ENCODE measurements at places on chromosomes 5 and 9.

- DNase-seq = no peak
Observed at GRCh38 chr9:5563886-5564285, 53.6 kb downstream of the PDCD1LG2 start.

DNA sequence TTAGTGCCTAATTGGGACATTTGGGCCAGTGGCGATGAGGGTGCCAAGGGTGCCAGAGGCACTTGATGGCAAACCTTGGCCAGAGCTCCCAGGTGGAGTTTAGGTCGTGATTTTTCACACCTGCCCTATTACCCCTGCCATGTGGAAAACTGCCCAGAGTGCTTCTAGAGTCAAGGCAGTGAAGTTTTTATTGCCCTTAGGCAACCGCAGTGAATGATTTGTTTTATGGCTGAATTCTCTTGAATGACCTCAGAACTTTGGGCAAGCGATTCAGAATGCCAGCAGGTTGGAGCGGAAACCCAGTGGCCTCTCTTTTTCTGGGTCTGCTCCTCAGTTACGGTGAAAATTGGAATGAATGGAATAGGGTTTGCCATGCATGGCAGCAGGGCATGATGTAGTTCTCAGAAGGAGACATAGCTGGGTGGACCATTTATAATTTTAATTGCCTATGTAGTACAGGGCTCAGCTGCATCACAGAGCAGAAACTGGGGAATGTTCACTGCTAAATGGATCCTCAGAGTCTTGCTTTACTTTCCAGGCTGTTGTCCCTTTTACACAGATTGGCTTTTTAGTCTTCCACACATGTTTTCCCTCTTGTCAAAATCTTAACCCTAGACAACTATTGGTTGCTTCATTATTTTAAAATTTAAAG lies 820.0 kb upstream of the SEMA6A start:
- DNase-seq = no peak

GRCh38 chr9:3873818-3874217 lies 348.0 kb upstream of the RFX3 start:
- no peak for DNase-seq

DNA sequence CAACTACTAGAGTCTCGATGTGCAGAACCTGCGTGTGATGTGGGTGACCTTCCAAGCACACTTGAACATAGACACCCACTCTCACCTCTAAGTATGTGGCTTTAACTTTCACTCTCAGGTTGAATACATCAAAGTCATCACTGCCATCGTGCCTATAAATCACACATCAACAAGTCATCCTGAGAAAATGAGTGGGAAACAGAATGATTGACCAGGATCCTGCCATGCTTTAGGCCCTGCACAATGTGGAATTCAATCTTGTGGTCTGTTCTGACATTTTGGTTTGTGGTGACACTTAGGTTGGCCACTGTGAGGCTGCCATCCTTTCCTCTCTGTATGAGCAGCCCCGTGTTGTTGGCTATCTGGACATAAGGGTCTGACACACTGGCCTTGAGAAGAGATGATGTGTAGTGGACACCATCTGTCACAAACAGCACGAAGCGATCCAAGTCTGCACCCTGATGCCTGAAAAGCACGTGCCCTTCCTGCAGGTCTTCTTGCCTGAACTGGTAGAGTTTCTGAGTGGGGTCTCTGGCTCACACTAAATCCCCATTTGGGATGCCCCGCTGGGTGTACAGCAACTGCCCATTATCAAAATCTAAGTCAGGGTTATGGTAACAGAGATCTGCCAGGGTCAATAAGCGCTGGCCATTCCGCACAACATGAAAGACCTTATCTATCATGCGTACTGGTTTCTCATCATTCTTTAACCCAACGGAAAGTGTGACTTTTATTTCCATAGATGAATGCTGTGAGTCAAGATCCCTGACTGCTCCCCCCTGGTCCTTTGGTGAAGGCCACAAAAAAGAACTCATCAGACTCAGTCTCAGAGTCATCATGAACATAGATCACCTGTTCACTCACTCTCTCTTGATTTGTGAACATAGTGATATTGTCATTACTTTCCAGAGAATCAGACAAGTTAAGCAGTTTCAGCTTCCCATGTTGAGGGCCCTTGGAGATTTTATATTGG lies 116.6 kb downstream of the ESM1 start:
- no peak for DNase-seq

DNA sequence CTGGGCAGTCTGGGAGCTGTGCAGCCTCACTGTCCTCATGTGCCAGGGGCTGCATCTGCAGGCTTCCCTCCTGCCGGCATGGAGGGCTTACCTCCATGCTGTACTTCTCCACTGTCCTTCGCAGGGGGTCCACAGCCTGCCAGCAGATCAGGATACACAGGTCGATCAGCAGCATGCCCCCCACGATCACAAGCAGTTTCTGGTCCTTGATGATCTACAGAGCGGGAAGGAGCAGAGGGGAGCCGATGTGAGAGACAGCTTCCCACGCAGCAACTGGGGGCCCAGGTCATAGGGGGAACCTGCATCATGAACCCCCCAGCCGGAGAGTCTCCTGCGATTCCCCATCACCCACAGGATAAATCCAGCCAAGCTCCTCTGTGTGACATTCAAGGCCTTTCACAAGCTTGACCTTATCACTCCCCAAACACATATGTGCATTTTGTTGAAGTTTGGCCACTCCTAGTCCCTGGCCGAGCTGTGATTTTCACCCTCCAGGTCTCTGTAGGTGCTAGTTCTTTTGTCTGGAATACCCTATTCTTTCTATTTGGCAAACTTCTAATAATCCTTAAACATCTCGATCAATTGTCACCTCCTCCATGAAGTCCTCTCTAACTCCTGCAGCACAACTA lies 107.3 kb upstream of the TBC1D2 start:
- DNase-seq = no peak

DNA sequence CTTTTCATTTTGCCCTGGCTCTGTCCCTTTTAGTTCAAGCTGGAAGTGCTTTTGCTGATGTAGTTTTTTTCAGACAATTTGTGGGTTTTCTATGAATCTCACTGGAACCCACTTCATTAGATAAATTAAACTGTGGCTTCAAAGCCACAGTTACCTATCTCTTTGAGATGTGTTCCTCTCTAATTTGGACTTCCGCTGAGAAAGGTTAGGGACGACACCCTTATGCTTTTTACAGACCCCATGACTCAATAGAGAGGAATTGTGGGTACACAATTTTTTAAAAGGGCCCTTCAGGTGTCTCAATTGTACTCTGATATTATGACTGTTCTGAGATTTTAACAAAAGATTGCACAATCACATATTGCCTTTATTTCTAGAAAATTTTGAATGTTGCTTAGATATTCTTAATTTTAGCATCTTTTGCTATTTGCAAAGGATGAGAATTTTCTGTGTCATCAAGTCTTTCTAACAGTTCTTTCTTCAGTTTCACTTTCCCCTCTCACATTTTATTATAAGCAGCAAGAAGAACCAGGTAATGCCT lies 110.6 kb downstream of the GADD45G start:
- no peak for DNase-seq

DNA sequence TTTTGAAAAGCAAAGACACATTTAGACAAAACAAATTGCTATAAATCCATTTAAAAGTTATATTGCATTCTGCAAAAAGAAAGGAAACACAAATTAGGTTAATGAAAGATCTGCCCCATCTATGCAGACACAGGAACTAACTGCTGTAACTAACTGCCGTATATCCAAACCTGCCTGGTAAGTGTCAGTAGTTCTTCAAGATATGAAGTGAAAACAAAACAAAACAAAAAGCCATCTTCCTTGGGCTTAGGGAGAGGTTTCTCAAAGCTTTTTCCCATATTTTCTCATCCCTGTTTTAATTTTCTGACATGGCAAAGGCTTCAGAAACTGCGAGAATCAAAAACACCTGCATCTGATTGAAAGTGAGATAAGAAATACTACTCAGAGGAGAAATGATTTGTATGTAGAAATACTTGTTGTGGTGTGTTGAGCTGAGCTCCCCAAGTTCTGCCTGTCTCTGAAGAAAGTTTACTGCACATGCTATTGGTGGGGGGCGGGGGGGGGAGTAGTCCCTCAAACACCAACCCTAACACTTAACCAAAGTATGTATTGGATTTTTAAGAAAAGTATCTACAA lies 750.5 kb downstream of the PTPRD start:
- DNase-seq = no peak

- DNase-seq = no peak
Observed at GRCh38 chr5:142287973-142288313, 36.9 kb downstream of the SPRY4 start.

GRCh38 chr5:179805529-179806249 lies 977 bp downstream of the MGAT4B start:
- DNase-seq = peak; percentile 73

GRCh38 chr5:138445547-138446271 lies 6.9 kb downstream of the REEP2 start:
- no peak for DNase-seq

- DNase-seq = no peak
Observed at GRCh38 chr9:33425128-33425533, 22.3 kb downstream of the AQP3 start.

- DNase-seq = no peak
Observed at GRCh38 chr9:131120620-131121228, 4.7 kb upstream of the NUP214 start.

GRCh38 chr5:39569857-39570256 lies 145.1 kb upstream of the DAB2 start:
- DNase-seq = no peak

DNA sequence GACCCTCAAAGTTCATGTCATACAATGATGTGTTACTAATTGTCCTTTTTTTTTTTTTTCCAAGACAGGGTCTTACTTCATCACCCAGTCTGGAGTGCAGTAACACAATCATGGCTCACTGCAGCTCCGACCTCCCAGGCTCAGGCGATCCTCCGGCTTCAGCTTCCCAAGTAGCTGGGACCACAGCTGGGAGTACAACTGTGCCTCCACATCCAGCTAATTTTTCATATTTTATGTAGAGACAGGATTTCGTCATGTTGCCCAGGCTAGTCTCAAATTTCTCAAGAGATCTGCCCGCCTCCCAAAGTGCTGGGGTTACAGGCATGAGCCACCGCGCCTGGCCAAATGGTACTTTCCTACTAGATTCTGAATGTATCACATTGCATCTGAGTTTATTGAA lies 49.4 kb upstream of the EBF1 start:
- no peak for DNase-seq

DNA sequence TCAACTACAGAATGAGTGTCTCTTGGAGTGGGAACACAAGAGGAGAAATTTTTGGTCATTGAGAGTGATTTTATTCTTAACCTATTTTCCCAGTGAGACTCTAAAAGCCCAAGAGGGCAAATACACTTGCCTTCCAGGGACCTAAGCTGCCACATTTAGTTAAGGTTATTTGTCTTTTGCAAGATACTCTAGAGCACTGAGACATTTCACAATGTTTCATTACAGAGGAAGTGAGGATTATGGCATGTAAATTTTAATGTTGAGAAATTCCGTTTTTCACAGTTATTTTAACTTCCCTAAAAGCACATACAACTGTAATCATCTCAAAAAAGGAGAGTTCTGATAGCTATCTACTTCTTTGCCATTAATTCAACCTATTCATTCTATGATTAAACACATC lies 38.7 kb upstream of the RAB3C start:
- DNase-seq = no peak

DNA sequence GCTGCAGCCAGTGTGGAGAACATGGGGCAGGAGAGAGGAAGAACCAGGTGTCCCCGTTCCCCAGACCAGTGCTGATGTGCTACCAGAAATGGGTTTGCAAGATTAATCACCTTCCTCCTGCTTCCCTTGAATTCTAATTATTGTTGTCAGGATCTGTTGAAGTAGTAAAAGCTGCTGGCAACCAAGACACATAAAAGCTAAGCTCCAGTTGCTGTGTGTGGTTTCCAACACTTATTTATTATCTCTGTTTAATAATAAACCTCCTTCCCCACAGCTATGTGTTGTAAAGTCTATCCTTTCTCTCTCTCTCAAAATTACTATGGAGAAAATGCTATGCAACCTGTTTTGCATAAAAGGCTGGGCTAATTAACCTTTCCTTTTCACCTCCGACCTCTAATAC lies 2.3 kb upstream of the RETREG1 start:
- no peak for DNase-seq

GRCh38 chr5:151249281-151249680 lies 3.7 kb upstream of the GM2A start:
- no peak for DNase-seq

GRCh38 chr5:51202161-51202560 lies 181.1 kb upstream of the ISL1 start:
- no peak for DNase-seq

DNA sequence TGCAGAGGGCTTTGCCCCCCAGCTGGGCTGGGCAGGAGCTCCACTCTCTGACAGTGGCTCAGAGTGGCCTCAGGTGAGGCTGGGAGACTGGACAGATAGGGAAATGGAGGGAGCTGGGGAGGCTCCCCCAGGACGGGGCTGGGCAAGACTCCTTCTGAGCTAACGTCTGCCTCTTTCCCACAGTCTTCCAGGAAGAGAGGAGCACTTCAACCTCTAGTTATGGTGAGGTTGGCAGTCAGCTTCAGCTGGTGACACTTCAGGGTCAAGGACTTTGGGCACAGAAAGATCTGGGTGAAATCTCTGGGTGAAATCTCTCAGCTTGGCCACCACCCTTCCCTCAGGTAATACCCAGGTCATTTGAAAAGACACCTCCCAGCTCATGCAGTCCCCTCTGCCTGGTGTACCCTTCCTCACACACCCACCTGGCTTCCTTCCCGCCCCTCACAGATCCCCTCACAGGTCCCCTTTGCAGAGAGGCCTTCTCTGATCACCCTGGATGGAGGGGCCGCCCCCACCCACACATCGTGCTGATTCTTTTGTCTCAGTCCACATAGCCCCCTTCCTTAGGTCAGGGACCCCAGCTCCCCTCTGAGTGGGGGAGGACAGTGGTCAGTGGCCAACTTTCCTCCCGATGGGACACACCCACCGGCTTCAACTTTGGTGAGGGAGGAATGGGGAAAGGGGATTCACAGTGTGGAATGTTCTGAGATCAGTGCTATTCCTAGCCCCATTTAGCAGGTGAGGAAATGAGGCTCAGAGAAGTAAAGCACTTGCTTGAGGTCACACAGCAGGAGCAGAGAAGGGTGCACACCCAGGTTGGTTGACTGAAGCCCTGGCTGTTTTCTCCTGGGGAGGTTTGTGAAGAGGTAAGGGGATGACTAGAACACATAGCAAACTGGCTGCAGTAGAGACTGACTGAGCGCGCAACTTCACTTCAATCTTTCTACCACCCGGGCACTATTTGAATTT lies 15.8 kb upstream of the NEURL1B start:
- no peak for DNase-seq

GRCh38 chr9:70609542-70610286 lies 195.3 kb upstream of the KLF9 start:
- no peak for DNase-seq

DNA sequence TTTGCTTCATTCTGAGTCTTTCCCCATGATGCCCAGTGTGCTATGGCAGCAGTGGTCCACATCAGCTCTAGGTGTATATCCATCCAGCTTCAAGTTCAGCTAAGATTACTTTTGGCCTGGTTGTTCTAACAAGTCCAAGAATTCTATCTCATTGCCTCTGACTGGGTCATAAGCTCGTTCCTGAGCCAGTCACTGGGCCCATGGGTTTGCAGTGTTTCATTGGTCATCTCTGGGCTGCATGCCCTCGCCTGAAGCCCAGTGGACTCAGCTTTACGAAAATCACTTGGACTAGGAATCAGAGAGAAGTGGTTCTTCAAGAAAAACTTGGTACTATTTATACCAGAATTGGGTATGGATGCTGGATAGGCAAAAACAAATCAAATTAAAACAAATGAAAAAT lies 16.1 kb upstream of the ARHGAP26 start:
- DNase-seq = peak; percentile 53

- no peak for DNase-seq
Observed at GRCh38 chr5:56985936-56986625, 34.2 kb upstream of the MIER3 start.

GRCh38 chr5:395921-396530 lies 47.0 kb upstream of the EXOC3 start:
- DNase-seq = no peak
